ENCODE measurements at places on chromosomes 5 and 9.
A peak's percentile ranks its signal among the peaks of the same experiment; 100 is the strongest.

DNA sequence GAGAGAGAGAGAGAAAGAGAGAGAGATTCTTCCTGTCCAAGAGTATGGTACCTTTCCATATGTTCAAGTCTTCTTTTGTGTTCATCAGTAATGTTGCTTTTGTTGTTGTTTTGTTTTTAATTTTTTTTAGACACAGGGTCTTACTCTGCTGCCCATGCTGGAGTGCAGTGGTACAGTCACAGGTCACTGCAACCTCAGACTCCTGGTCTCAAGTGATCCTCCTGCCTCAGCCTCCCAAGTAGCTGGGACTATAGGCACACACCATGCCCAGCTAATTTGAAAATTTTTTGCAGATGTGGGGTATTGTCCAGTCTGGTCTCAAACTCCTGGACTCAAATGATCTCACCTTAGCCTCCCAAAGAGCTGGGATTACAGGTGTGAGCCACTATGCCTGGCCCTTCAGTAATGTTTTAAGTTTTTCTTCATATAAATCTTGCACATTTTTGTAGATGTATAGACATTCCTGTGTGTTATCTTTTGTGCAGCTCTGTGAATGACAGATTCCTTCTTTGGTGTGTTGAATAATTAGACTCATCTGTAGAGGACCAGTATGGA is 36.3 kb downstream of the ZNF483 start:
- DNase-seq, result no peak

DNA sequence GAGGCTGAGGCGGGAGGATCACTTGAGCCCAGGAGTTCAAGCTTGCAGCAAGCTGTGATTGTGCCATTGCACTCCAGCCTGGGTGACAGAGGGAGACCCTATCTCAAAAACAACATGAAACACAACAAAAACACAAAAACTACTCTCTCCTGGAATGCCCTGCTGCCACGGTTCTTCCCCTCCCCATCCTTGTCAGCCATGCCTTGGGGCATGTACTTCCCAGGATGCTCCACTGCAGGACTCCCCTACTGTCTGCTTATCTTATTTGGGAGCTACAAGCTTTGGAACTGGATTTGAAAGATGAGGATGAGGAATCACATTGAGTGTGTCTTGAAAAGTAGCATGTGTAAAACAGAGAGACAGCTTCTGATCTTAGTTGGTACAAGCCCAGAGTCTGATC is 40.1 kb upstream of the KIAA1958 start:
- DNase-seq, result no peak

DNA sequence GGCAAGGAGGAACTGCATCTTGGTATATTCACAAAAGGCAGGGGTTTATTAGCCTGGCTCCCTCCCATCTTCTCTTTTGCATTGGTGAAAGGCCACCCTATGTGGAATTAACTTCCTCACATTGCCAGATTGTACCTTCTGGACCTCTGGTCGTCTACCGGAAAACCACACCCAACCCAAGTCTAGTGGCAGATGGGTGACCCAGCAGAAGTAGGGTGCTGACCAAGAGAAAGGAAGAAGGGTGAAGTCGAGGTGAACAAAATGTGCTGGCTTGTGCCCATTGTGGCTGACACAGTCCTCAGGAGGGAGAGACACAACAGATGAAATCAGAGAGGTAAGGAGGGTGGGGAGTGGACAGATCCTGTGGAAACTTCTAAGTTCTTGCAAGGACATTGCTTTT is 39.8 kb upstream of the DAP start:
- no peak for DNase-seq

DNA sequence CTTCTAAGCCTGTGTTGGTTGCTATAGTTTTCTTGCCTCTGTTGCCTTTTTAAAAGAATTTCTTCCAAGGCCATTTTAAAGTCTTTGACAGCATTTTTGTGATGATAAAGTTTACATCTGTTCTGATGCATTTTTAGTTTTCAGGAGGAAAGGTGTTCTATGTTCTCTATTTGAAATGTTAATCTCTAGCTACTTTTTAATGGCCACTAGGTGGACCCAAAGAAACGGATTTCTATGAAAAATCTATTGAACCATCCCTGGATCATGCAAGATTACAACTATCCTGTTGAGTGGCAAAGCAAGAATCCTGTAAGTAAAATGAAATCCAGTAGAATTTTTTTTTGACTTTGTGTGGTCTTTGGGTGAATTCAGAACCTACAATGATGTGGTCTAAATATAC is 60.2 kb downstream of the MELK start:
- DNase-seq, result peak; percentile 31

GRCh38 chr9:104280178-104280560 is 186.1 kb downstream of the SMC2 start:
- no peak for DNase-seq

DNA sequence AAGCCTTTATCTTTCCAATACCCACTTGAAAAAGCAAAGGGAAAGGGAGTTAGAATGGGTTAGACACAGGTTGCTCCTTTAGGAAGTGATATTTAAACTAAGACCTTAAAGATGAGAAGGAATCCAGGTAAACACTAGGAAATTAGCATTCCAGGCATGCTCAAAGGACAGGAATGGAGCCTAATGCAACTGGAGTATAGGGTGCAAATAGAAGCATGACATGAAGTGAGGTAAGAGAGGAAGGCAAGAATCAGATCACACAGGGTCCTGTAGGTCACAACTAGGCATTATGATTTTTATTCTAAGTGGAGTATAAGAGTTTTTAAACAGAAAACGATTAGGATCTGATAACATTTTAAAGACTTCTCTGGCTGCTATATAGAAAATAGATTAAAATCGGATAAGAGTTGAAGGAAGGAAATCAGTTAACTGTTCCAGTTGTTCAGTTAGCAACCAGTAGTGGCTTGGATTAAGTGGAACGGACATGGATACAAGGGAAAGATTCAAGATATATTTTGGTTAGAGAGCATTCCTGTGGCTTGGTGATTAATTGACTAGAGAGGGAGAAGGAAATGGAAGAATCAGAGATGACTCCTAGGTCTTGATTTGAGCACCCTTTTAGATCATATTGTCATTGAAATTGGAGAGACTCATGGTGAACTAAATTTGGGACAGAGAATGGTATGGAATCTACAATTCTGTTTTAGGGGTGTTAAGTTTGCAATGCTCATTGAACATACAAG is 95.9 kb downstream of the FBXO4 start:
- no peak for DNase-seq

DNA sequence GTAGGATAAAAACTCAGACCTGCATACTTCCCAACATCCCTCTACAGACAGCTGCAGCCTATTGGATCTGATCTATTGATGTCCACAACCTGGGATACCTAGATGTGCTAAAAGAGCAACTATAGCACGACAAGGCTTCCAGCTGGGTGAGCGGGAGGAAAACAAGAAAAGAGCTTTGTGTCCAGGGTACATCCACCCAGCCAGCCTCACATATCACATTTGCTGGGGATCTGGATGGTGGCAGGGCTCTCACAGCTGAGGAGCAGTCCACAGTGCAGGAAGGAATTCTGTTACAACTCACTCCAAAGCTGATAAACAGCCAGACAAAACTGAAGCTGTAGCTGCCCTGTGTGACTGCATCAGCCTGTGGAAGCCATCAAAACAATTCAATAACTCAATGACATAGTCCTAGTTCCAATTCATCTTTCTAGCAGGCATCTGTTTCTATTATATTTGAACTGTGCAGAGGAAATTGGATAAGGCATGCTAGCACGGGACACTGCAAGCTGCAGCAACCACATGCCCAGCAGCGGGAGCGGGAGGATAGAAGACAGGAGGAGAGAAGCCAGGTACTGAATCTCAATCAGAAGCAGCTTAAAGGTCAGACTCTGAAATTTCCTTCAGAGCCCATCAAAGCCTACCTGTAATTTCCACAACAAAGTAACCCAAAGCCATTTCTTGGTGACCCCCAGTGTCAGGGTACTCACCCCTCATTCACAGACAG is 45.0 kb downstream of the MED10 start:
- DNase-seq, result no peak

DNA sequence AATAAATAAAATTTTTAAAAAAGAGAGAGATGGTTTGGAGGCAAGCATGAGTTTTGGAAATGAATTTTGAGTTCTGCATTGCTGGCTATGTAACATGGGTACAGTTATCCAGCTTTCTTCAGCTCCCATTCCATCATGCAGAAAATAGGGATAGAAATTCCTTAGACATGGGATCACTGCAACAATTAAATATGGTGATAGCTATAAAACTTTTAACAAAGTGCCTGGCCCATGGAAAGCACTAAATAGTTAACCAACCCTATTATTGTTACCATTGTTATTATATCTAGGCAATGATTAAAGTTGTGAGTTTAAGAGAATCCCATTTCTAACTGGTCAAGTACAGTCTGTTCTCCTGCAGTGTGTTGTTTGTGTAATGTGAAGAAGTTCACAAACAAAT is 115.4 kb upstream of the GAS1 start:
- DNase-seq, result no peak

DNA sequence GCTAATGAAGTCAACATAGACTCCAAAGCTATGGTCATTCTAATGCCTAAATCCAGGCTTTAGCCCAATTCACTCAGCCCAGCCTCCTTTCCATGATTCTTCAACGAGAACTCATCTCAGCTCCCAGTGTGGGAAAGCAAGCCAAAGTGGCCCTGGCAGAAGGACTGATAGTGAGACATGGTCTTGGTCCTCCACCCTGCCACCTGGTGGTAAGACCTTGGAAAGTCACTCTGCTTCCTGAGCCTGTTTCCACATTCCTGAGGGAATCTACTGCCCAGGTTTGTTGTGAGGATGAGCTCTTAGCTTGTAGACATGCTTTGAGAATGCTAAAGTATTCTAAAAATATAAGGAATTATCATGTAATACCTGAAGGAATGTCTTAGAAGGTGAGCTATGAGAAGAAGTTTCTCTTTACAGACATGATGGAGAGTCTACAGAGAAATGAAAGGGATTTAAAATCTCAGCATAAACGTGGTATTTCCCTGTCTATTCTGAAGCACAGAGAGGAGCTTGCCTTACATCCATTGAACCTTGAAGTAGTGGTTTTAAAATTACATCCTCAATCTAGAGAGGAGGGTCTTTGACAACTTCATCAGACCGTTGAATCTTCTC is 173.5 kb downstream of the TRIM32 start:
- DNase-seq, result peak; percentile 28

GRCh38 chr9:89701221-89701798 is 96.5 kb downstream of the GADD45G start:
- no peak for DNase-seq

- no peak for DNase-seq
These were observed 472.7 kb upstream of the CDH9 start for GRCh38 chr5:27511061-27511460.

DNA sequence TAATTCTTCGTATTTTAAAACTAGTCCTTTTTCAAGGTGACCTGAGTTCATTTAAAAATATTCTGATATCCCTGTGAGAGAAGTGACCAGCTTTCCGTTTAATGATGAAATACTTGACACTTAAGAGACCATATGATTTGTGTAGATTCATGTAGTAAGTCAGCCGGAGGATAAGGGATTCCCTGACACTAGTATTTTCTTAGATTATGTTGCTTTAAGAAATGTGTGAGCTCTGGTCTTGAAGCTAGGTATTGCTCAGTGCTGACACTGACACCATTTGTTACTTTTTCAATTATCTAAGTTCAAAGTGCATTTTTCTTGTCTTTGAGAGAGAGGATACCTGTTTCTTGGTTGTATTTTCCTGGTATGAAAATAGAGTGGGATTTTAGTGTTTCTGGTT is 4.2 kb downstream of the NIPBL start:
- DNase-seq, result no peak

DNA sequence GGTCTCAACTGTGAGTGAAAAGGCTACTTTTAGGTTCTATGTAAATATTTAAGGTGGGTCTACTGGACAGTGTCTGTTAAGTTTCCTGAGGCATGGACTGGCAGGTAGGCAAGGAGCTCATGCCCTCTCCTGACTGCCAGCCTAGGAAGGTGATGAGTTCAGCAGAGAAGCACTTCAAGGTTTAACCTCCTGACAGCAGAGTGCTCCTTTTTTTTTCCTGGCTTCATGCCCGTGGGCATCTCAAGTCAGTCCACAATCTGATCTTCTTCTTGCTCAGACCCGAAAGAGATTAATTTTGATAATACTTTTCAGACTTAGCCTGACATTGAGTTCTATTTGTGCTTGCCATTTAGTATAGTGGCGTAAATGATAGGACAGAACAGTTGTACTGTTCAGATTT is 241.9 kb upstream of the NREP start:
- no peak for DNase-seq

DNA sequence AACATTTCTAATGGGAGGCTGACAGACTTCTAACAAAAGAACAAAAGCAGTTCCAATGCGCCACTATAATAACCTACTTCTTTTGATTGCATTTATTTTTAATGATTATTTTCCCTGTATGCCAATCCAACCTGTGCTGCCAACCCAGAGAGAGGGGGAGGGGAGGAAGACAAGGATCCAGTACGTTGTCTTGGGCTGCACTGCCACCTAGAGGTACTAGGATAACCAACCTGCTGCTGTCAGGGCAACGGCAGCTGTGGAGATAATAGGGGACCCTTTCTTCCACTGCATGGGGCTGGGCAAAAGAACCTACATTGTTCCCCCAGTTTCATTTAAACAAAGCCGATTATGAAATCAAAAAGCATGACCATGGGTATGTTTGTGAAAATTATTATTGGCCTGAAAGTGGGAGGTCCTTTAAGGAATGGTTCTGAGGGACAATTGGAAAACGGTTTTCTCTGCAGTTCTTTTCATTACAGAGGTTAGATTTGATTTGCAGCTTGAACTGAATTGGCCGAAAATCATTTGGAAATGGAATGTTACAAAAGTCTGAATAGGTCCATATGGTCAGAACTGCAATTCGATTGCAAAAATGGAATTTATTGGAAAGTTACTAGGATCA is 101.3 kb downstream of the RASEF start:
- peak; percentile 80 for DNase-seq

GRCh38 chr5:166582416-166582815 is 1709.0 kb upstream of the WWC1 start:
- no peak for DNase-seq

GRCh38 chr5:74040065-74040551 is 414.1 kb downstream of the ARHGEF28 start:
- no peak for DNase-seq

DNA sequence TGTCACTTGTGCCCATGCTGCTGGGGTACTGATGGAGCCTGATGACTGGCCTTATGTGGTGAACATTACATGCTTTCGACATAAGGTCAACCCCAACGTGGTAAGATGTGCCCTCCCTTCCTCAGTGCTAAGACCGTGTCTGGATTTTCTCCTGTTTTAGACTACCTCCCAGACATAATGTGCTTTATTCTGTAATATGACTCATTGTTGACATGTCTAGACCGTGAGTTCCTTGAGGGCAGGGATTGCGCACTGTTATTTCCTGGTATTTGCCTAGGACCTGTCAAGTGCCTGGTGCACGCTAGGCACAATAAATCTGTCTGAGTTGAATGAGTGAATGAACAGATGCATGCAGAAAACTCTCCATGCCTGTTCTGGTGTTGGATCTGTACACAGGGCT is 346.0 kb downstream of the KDM4C start:
- DNase-seq, result no peak

GRCh38 chr5:80967500-80968181 is 7.5 kb downstream of the RASGRF2 start:
- DNase-seq, result no peak

DNA sequence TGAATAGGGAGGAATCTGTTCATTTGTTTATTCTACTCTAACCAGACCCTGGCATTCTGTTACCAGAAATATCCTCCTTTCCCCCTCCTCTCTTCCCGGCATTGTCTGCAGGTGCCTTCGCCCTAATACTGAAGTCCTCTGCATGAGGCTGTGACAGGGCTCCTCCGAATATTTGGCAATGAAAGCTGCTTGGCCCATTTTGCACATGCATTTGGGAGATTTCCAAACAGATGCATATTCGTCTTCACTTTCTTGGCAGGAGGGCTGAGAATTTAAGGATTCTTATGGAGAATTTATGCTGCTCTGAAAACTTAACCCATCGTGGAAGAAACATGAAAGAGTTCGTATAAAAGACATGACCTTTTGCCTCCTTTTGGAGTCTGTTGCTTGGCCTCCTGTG is 484.0 kb downstream of the ZNF608 start:
- no peak for DNase-seq

All from Kasumi-1 (cell line).